ENCODE measurements at places on chromosomes 2 and 18.

- DNase-seq = no peak
Observed at GRCh38 chr18:7566244-7566566, 911 bp upstream of the PTPRM start.

DNA sequence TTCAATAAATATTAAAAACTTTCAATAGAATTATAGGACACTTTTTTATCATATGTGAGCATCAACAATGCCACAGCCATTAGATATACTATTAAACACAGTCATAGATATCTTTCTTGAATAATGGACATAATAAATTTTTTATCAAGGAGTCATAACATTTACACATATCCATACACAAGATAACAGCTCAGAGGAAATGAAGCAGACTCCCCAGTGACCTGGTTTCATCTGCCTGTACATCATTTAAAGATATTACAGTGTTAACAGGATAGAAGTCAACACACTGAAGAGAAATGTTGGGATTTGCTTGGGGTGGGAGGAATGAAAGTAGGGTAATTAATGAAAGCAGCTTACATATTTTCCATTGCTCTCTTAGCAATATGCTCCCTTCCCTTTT lies 5.1 kb downstream of the SCG2 start:
- no peak for DNase-seq

GRCh38 chr18:21074336-21075323 lies 37.0 kb downstream of the ROCK1 start:
- no peak for DNase-seq

DNA sequence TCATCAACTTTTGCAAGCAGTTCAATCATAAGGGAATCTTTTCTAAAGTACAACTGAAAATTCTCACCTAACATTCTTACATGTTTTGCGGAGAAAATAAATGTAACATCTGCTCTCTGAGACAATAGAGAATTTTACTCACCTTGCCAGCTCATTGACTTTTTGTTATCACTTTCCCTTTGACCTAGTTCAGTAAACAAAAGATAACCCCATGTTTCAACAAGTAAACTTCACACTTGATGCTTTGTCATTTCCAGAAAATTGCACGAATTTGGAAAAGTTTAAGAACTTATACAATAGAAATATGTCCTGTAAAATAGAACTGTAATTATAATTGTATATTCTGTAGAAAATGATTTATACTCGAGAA lies 1110.0 kb upstream of the ACVR2A start:
- DNase-seq = no peak

DNA sequence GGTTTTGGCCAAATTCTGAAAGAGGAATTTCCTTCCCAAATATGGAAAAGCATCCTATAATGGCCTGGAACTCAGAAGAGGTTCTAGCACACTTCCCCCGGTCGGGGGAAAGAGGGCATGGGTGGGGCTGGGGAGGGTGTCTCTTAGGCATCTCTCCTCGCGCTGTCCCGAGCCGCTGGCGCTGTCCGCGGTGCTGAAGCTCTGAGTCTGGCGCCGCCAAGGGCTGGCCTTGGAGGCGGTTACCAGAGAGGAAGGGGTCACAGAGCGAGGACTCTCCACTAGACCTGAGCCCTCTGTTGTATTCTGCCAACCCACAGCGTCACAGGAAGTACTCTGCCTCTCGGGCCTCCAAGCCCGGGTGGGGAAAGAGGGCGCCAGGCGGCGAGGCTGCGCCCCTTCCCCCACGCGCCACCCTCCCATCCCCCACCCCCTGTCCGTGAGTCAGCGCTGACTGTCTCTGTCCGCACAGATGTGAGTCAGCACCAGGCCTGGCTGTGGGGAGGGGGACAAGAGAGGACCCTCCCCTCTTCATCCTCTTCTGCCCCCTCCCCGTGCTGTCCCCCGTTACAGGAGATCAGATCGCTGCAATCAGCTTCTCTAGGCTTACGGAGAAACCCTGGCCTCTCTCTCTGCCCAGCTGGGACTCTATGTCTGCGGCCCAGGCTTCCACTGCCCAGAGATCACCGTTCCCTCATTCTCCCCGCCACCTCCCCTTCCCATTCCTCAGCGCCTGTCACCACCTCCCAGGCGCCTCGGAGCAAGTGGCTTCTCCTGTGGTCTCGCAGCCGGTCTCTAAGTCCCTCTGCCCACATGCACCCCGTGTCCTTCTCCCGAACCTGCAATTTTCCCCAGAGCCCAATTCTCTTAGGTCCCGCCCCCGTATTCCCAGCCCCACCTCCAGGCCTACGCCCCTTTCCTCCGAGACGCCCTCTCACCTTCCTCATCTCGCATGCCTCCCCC lies 779 bp downstream of the PTPRN start:
- peak; percentile 33 for DNase-seq

- DNase-seq = no peak
Observed at GRCh38 chr2:72013726-72014125, 133.9 kb downstream of the CYP26B1 start.

- DNase-seq = peak; percentile 2
Observed at GRCh38 chr2:42386682-42387081, 25.7 kb upstream of the COX7A2L start.

GRCh38 chr18:2618009-2618408 lies 37.5 kb upstream of the SMCHD1 start:
- no peak for DNase-seq

DNA sequence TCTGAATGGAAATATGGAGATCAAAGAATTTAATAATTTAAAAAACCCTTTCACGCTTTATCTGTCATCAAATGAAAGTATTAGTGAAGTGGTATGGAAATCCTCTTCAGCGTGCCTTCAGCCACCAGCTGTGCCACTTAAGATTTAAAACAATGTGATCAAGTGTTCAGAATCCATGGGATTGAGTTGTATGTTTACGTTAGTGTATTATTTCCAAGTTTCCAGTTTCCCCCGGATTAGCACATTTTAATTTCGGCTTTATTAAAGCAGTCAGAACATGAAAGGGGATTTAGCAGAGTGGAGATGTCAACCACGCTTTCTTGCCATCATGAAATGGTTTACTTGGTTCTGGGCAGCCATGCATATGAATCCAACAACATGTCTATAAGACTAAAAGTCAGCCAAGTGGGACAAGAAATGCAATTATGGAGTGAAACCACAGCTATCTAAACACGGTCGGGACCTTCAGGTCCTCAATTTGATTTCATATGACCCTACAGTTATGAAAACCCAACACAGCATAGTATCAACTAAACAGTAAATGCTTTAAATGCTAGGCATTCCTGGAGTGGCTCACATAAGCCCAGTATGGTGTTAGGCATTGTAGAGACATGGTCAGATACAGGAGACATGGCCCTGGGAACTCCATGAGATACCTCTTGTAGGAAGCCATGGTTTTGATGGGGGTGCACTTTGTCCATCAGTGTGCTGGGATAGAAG lies 224.9 kb upstream of the EPAS1 start:
- no peak for DNase-seq

- DNase-seq = no peak
Observed at GRCh38 chr2:131521961-131522781, 5.5 kb upstream of the CCDC74A start.

DNA sequence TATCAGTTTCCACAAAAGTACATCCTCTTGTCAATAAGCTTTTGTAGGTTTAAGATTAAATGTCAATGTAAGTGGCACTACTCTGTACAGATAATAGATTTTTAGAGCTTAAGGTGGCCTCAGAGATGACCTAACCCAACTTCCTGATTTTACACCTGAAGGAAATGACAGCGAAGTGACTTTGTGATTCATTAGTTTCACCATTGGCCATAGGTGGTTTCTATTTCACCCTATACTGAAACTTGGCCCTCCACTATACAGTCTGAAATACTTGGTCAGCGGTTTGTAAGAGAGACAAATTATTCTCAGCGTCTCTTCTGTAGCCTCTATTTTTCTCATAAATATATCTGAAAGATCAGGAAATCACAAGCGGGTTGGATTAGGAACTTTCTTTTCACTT lies 330.4 kb upstream of the FAM98A start:
- DNase-seq = no peak

- no peak for DNase-seq
Observed at GRCh38 chr18:51082571-51083267, 52.7 kb downstream of the SMAD4 start.

DNA sequence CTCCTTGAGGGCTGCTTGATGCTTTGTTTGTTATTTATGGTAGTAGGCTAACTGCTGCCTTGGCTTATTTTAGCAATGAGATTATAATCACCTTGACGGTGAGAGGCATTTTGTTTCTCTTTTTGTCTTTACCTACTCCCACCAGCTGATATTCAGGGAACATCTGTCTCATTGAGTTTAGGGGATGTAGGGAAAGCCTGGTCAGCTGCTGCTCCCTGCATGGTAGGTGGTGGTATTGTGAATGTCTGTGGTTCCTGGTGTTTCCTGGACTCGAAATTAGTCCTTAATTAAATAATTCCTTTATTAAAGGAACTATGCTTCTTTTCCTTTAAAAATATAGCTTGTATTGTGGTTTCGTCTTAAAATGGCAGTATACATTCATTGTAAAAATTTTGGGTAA lies 77.8 kb downstream of the ADAM23 start:
- DNase-seq = no peak

DNA sequence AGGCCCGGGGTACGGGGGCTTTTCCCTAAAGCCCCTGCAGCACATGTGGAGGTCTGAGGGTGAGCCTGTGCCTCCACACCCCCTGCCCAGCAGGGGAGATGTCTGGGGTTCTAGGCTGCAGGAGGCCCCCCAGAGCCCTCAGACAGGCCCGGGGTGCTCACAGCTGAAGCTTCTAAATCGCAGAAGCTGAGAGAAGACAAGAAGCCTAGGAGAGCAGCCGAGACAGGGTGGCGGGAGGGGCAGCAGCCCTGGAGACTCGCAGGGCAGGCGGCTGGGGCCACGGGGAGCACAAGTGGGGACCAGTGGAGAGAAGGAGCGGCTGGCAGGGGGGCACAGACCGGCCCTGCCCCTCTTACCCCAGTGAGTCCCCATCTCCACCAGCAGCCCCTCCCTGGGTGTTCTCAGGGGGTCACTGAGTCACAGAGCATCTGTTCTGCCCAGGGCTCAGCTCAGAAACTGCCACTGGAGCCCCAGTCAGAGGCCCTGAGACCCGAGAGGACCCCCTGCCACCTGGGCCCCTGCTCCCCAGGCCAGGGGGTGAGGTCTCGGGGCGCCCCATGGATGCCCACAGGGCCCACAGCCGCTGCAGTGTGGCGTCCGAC lies 26.1 kb downstream of the GPC1 start:
- no peak for DNase-seq

DNA sequence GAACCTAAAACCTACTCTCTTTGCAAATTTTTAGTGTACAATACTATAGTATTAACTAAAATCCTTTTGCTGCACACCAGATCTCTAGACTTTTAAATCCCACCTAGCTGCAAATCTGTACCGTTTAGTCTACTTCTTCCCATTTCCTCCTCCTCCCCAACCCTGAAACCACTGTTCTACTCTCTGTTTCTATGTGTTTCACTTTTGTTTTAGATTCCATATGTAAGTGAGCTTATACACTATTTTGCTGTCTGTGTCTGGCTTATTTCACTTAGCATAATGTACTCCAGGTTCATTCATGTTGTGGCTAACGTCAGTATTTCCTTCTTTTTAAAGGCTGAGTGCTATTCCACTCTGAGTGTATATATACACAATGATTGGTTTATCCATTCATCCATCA lies 18.4 kb upstream of the DSC2 start:
- no peak for DNase-seq

DNA sequence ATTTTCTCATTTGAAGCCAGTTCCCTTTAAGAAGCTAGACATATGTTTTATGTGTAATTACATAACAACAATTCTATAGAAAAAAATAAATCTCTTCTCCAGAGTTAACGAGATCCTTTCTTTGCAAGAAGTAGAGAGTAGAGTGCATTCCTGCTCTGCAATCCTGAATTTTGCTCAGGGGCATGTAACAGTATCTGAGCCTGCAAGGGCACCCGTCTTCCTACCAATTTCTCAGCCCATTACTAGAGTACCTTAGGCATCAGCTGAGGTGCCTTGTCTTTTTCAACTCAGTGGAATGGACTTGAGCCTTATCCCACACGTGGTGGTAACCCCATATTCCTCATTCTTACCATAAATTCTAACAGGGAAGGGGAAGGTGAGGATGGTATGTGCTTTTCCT lies 205.9 kb downstream of the IKZF2 start:
- no peak for DNase-seq

GRCh38 chr18:45505497-45506206 lies 109.6 kb upstream of the SLC14A2 start:
- DNase-seq = no peak

- no peak for DNase-seq
Observed at GRCh38 chr2:104965900-104966299, 72.0 kb upstream of the MRPS9 start.

DNA sequence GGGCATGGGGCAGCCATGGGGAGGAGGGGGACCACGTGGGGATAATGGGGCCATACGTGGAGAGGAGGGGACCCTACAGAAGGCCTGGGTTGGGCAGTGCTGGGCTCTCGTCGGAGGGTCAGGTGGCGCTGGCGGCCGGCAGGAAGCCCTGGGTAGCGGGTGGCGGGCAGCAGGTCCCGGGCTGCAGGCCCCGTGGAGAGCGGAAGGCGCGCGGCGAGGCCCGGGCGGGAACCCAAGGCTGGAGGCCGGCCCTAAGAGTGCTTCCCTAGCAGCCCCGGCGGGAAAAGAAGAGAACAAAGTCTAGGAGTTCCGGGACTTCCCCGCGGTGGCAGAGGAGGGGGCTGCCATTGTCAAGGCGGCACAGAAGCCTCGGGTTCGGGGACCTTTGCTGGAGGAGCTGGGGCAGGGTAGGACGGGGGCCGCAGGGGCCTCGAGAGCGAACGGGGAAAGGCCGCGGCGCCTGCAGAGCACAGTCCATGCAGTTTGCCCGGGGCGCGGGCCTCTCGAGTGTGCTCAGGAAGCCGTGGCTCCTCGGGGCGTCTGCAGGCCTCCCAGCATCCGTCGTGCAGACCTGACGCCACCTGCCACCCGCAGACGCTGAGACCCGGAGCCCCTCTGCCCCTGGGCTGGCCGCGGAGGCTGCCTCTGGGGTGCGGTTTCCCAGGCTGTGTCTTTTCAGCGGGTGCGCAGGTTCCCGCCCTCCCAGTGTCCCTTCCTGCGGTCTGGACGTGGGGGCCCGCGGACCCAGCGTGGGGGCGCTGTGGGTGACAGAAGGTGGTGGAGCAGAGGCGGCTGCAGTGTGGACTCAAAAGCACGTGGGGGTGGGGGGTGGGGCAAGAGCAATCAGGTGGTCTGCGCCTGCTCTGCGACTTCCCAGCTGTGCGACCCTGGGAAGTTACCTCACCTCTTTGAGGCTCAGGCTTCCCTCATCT lies 19.4 kb upstream of the NCL start:
- no peak for DNase-seq

DNA sequence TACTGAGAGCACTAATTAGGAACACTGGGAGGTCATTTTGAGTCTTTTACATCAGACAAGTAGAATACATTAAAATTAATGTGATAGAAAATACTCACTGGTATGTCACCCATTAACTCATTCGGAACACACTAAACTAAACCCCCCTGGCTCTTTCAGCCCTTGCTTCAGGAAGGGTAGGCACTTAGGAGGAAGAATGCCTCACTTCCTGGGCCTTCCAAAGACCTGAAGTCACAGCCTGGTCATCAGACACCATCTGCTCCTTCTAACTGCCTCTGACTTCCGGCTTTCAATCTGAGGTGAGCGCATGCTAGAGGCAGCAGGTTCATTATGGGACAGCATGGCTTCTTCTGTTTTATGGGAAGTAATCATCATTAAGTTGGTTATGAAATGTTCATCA lies 451.4 kb downstream of the PID1 start:
- DNase-seq = no peak

GRCh38 chr2:145538661-145539350 lies 1018.9 kb upstream of the ZEB2 start:
- no peak for DNase-seq

All from KG1 (cell line).